ENCODE measurements at places on chromosomes 11 and 22.
A peak's percentile ranks its signal among the peaks of the same experiment; 100 is the strongest.

DNA sequence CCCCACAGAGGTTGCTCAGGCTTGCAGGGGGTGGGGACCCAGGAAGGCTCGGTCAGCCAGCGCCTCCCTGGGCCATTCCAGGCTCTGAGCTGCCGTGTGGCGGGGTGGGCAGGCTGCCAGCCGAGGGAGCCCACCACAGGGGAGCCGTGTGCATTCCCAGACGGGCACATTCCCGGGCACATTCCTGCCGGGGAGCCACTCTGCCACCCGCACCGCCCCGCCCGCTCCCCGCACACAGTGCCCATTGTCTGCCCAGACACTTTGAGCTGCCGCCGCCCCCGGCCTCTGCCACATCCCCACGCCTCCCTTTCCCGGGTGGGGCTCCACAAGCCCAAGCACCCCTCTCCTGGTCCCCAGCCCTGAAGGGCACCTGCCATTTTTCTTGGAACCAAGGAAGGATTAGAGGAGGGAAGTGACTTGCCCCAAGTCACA is 27.4 kb downstream of the RPL3 start:
- no peak for DNase-seq

DNA sequence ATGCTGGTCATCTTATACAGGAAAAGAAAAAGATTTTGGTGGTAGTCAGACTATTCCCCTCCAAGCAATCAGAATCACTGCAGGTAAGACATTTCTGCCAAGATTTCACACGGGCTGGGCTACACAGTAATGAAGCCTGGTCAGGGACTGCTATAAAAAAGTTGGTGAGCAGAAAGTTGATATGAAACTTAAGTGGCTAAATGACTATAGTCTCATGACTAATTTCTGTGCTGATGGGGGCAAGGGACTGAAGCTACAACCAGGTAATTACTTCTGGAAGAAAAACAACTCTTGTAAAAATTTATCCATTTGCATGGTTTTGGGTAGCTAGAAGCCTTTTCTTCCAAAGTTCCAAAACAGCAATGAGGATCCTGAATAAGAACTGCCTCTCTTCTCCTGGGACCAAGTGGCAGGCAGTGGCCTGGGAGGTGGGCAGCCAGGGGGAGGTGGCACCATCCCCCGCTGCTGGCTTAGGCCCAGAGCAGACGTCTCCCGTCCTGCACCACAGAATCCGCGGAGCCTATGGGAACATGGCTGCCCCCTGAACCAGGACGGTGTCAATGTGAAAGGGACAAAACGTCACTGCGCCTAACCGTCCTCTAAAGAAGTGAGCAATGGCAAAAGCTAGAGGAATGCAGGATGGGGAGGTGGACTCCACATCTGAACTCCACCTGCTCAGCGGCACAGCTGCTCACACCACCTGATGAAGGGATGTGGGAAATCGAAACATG is 122.6 kb upstream of the LMO1 start:
- DNase-seq: no peak

DNA sequence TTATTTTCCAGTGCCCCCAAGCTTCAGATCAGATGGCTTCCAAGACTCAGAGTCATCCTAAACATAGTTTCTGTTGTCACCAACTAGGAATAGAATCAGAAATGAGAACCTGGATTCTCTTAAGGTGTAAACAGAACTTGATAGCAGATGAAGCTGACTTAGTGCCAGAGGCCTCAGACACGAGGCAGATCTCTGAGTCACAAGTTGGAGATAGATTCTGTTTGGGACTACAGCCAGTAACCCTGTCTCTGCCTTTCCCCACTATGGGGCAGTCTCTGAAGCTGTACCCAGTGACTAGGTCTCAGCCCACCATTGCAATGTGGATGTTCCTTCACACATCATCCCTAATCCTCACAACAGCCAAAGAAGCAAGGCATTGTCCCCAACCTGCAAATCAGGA is 25.4 kb downstream of the NEU3 start:
- no peak for DNase-seq

DNA sequence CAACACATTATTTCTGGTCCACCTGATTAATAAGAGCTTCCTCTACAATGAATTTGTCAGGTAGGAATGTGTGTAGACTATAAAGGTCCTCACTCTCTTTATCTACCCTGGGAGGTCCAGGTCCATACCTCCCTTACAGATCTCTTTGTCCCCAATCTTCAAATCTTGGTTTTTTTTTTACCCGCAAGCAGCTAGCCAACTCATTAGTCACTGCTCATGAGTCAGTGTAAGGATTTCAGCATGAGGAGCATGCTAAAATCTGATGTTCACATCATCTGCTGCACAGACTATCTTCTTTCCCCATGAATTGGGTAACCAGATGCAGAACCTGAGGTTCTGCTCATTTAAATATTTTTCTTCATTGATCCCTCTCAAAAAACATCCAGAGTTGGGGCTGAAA is 397.0 kb upstream of the ISX start:
- DNase-seq: no peak

DNA sequence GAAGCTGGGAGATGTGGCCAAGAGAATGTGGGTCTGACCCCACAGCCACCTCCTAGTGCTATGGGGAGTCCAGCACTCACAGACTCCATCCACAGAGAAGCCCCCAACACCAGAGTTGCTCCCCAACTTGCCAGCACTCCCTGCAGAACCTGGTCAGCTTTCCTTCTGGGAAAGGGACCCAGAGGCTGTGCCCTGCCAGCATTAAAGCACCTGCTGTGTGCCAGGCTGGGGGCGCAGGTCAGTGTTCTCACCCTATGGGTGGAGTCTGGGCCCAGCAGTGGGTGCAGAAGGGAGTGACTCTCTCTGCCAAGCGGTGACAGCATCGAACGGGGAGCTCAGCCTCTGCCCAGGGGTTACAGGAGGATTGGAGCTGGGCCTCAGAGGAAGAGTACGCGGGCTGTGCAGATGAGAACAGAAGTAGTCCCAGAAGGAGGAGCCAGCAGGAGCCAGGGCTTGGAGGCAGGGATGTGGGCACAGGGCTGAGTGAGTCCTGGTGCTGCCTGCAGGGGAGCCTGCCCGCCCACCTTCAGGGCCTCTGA is 114.4 kb downstream of the MPPED1 start:
- no peak for DNase-seq

- no peak for DNase-seq
These were observed 49.4 kb upstream of the CEP295 start for GRCh38 chr11:93611836-93612677.

DNA sequence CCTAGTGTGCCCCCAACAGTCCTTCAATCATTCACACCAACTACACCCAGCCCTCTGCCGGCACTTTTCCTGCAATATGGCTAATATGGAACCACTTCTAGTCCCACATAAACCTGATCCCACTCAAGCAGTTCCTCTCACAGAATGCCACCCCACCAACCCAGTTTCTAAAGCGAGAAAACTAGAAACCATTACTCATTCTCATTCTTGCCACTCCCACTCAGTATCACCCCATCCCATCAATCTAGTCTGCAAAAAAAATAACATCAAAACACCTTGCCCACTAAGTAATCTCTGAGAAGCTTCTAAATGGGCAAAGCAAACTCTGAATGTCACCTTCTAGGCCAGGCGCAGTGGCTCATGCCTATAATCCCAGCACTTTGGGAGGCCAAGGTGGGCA is 17.9 kb downstream of the NAP1L4 start:
- no peak for DNase-seq

- no peak for DNase-seq
These were observed 10.7 kb downstream of the DENND5A start for GRCh38 chr11:9254416-9254815.

GRCh38 chr22:40309631-40310030 is 36.7 kb upstream of the ADSL start:
- no peak for DNase-seq

DNA sequence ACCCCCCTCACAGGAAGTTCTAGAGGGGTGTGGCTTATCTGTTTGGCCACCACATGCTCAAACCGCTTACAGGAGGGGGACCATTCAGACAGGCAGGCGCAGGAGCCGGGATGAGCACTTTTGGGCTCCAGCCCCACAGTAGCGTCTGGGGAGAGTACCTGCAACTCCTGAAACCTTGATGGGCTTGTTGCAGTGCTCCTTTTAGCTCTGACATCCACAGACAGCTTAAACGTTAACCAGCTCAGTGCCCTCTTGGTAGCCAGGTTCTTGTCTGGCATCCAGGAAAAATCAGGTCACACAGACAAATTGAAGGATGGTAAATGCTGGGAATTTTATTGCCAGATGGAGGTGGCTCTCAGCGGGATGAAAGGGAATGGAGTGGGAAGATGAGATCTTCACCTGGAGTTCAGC is 326.3 kb downstream of the ETS1 start:
- DNase-seq: no peak

DNA sequence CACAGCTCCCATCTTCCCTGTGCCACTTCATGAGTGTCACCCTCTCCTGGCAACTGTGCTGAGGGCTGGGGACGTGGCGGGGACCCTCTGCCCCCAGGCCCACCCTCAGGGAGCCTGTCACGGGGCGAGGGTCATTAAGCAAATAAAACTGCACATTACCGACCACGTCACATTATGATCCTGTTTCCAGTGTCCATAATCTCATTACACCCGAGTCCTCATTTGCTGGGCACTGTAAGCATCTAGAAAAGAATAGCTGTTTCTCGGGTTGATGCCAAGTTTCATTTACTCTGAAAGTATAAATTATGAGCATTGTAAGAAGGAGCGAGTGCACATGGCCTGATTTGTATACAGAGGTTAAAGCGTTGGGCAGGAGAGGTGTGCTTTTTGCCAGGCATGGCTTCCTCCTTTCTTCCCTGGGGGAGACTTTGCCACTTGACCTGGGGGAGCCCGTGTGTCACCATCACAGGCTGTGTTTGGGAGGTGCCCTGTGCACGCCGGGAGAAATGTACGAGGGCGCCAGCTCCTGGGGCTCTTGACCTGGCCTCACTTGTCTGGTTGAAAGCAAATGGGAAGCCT is 50.5 kb downstream of the LRP5 start:
- DNase-seq: peak; percentile 76

- no peak for DNase-seq
These were observed 120.9 kb upstream of the ZC3H12C start for GRCh38 chr11:109972181-109972715.

GRCh38 chr11:97567801-97568200 is 1178.0 kb downstream of the JRKL start:
- no peak for DNase-seq

DNA sequence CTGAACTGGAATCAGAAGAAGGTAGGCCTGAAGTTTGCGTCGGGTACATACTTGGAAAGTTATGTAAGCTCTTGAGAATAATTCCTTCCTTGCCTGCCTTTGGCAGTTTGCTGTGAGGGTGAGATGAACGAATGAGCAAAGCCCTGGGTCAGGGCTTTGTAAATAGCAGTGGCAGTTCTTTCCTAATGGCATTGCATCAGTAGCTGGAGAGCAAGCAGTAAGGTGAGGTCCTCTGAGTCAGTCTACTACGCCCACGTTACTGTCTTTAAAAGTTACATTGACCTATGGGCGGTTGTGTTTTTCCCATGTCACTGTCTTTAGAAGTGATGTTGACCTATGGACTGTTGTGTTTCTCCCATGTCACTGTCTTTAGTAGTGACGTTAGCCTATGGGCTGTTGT is 179.1 kb upstream of the E2F8 start:
- DNase-seq: no peak

DNA sequence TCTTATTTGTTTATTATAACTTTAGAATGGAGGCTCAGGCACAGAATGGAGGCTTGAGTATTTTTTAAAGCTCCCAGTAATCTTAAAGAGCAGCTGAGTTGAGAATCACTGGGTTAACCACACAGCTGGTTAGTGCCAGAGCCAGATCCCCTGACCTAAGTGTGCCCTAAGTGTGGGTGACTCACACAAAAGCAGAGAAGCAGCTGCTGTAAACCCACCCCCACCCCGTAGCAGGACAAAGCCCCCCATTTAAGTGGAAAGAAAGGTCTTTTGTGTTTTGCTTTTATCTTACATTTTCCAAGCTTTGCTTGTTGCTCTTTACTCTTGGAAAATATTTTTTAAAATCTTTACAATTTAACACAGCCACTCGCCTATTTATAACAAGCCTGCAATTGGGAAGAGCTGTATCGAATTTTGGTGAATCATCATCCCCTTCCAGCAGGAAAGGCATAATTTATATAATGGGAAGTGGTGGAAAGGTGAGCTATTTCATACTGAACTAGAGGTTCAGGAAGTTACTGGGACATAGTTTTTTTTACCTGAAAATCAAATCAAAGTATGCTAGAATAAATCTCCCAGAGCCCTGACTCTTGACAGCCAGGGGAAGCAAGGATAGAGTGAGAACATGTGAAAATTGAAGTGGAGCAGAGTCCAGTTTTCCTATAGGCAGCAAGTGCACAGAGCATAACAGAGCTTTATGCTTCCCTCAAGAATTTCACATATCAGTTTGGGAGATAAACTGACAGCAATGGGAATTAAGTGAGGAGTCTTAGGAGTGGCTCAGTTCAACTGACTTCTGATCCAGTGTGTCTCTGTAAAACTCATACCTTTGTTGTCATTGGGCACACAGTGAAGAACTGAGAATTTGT is 405.7 kb downstream of the AASDHPPT start:
- no peak for DNase-seq

Data from SK-N-SH (cell line).